ENCODE measurements at places on chromosomes 12 and 14.

- no peak for DNase-seq
These were observed 30.0 kb downstream of the SH2B3 start for GRCh38 chr12:111435661-111436201.

GRCh38 chr12:96809522-96809921 lies 97.5 kb upstream of the NEDD1 start:
- DNase-seq, result no peak

DNA sequence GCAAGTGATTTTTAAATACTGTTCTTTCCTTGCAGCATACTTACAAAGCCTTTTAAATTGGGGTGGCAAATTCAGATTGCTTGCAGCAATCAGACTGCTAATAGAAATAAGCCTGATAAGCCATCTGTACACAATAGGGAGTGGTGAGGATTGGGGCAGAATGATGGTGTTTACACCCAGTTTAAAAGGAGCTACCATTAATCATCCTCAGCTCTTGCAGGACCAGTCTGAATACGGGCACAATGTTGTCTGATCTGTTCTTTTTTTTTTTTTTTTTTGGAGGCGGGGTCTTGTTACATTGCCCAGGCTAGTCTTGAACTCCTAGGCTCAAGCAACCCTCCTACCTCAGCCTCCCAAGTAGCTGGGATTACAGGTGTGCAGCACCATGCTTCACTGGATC lies 50.1 kb upstream of the REP15 start:
- no peak for DNase-seq

DNA sequence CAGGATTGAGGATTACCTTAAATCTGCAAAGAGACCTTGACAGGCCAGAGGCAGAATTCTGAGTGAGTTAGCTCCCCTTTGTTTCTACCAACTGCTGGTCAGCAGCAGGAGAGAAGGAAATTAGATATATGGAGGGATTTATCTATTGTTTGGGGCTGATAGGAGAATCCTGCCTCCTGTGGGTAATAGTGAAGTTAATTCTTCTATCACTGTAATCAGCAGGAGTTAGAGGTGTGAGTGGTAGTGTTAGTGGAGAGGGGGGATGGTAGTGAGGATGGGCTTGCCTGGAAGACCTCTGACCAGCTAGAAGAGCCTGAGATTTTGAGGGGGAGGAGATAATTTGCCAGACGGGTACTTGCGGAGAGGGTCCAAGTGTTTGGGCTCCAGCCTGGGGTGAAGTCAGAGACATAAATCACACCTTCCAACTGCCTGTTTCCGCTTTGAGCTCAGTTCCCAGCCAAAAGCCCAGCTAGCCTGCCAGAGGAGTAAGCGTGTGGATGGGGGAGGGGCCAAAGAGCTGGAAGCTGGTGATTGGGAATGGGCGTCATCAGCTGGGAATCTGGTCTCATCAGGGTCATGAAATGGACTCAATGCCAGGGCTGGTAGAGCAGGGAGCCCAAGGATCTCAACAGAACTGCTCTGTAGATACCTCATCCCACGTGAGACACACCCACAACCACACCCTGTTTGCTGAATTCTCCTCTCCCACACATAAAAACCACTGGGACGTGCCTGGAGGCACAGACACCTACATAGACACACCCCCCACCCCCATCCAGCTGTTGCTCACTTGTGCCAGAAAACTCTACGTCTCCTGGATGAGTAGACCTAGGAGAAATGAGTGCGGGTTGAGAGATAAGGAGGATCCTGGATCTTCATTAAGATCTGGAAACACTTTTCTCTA lies 13.1 kb upstream of the ITGA5 start:
- DNase-seq, result no peak

DNA sequence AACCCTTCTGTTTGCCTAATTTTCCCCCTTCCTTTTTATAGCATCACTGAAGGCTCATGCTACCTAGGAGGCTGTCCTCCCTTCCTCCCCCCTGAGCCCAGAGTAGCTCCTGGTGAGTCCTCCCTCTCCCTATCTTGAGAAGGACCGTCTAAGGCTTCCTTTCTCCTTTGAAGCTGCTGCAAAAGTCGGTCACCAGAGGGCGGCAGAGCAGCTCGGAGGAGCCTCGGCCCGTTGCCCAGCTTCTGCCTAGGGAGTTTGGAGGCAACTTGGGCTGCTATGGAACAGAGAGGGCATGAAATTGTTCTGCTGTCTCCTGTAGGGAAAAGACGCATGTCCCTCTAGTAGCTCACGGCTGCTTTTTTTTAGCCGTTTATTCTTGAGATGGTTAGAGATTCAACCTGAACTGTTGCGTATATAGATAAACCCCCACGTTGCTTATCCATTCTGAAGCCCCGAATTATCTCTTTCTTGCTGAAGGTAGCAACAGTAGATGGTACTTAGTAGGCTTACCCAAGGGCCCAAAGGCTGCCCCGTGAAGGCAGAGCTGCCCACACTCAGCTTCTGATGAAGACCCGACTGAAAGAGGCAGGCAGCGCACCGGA lies 5.7 kb downstream of the WNT5B start:
- no peak for DNase-seq

DNA sequence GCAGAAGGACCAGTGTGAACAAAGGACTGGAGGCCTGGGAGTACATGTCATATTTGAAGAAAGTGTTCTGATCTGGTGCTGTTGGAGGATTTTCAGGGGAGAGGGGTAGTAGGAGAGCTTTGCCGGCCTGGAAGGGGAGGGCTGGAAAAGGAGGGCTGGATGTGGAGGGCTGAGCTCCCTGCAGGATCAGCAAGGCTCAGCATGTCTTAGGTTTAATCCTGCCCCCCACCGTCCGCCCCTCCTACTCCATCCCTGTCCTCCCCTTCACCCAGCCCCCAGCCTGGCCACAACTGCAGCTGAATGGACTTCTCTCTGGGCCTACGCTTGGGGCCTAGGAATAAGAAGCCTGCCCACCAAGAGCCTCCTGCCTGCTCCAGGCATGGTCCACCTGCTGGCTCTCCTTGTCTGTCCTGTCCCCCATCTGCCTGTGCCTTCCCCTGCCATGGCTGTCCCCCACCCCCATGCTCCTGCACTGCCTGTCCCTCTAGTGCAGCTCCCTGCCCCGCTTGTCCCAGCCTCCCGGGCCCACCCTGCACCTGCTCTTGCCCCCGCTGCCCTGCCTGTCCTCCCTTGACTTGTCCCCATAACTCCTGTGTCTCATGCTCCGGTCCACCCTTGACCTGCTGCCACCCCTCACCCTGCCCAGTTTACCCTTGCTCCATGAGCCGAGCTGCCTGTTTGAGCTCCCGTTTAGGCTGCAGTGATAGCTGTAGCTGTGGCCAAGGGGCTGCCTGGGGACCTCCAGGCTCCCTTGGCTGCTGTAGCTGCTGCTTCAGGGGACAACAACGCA lies 9.8 kb upstream of the RARG start:
- DNase-seq, result no peak

DNA sequence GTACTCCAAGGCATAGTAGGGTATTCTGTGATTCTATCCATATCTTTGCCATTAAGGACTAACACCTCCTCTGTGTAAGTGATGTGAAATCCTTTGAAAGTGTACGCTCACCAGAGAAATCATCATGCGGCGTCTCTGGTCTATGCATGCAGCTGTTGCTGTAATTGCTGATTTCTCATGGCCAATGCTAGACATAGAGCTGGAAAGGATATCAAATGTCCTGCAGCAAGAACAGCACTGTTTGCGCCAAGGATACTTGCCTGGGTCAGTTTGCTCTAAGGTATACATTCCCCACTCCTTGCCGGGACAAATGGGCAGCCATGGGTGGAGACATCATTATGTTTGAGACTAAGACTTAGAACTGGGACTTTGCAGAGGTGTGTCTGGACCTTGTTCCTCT lies 896.4 kb downstream of the BCL11B start:
- DNase-seq, result no peak

DNA sequence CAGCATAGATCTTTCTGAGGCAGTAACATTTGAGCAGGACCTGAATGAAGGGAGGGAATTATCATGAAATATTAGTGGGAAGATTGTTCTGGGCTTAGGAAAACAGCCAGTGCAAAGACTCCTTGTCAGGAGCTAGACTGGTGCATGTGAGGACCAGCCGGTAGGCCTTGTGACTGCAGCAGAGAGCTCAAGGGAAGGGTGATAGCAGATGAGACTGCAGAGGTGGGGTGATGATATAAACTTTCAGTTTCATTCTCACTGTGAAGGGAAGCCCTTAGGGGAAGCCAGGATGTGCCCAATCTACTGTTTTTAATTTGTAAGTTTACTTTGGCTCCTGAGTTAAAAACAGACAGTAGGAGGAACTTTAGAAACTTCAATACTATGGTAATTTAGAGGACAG lies 12.4 kb downstream of the IL22 start:
- no peak for DNase-seq

DNA sequence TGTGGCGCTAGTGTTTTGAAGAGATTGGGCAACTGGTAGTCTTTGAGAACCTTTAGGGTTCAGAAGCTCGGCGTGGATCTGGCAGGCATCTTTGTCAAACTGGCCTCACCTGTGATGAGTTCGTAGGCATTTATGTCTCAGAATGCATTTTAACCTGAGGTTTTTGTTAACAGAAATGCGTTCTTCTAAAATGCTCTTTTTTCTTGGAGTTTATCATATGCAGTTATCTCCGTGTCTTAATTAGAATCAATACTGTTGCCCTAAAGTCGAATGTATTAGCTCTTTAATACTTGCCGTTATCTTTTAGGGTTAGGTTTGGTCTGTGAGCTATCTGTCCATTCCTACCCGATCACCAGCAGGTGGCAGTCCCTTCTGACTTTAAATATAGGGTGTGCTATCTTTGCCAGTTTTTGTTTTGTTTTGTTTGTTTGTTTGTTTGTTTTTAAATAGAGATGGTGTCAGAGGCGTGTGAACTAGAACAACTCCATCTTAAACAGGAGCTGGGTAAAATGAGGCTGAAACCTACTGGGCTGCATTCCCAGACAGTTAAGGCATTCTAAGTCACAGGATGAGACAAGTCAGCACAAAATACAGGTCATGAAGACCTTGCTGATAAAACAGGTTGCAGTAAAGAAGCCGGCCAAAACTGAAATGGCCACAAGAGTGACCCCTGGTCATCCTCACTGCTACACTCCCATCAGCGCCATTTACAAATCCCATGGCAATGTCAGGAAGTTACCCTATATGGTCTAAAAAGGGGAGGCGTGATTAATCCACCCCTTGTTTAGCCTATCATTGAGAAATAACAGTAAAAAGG lies 1.4 kb downstream of the ATF1 start:
- no peak for DNase-seq

DNA sequence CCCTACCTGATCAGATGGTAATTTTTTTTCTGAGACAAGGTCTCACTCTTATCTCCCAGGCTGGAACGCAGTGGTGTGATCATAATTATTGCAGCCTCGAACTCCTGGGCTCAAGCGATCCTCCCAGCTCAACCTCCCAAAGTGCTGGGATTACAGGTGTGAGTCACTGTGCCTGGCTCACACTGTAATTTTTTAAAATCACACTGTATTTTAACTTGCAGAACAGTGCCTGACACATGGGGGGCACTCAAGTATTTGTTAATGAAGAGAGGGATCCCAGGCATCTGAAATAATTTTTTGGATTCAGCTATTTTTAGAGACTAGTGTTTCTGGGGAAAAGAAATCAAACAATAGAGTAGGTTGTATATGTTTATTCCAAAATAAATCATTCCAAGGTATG lies 21.7 kb downstream of the LIMA1 start:
- DNase-seq, result no peak

- no peak for DNase-seq
These were observed 918.7 kb downstream of the AACS start for GRCh38 chr12:125983784-125984500.

GRCh38 chr12:70317781-70318180 lies 48.3 kb upstream of the KCNMB4 start:
- no peak for DNase-seq

- no peak for DNase-seq
These were observed 56.6 kb downstream of the GALNT4 start for GRCh38 chr12:89468017-89468416.

- no peak for DNase-seq
These were observed 43.2 kb downstream of the SLC5A8 start for GRCh38 chr12:101166866-101167265.

DNA sequence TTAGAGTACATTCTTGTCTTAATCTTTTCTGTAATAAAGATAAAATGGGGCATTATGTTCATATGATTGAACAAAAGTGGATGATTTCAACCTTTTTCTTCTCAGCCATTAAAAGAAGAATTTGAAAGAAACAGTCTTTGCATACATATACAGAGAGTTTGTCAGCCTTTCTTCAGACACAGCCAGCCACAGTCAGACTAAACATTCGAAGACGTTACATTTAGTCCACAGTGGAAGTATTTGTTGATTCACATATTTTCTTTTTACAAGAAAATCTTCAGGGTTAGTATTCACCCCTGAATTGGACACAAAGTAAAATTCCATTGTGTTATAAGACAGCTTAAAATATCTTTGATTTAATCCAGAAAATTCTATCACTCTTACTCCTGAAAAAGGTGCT lies 36.2 kb downstream of the ETV6 start:
- DNase-seq, result no peak

DNA sequence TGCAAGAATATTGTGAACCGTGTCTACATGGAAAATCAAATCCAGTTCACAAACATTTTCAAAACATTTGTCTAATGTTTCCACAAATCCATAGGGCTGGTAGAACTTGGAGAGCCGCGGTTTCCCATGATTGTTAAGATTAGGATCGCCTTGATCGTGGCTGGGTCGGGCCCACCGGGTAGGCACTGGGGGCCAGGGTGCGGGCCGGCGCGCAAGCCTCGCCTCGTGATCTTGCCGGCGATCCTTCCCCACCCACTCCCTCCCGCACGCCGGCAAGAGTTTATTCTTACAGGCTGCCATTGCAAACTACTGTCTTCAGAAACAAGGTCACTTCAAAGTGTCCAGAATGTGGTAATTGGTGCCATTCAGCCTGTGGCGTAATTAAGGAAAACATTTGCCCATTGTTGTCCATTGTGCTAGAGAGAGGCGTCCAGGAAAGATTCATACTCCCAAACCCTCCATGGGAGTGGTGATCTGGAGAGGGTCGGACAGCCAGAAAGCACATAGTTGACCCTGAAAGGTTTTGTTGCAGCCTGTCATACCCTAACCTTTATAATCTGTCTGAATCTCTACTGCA lies 95.5 kb downstream of the BORCS5 start:
- DNase-seq, result no peak

DNA sequence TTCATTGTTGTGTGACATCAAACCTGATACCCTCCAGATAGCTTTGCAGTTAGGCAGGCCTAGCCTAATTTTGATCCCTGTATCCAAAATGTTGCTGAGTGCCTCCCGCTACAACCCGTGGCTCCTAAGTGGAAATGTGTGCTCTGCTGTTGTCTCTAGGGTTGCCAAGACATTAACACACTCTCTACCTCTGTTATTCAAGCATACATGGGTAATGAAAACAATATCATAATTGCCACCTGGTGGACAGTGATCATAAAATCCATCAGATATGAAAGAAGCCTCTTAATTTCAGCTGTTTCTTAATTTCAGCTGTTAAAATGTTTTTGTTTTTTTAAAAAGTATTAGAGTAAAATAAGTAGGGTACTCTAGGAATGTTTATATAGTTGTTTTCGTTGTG lies 93.5 kb downstream of the PLEKHA5 start:
- DNase-seq, result no peak

GRCh38 chr12:867905-868304 lies 81.6 kb downstream of the RAD52 start:
- DNase-seq, result no peak

GRCh38 chr12:69467366-69467765 lies 2.8 kb upstream of the FRS2 start:
- no peak for DNase-seq

Measured in AG09319 (cell line).